ENCODE measurements at places on chromosomes 7 and 10.

GRCh38 chr10:69682955-69683474 lies 53.0 kb downstream of the FAM241B start:
- no peak for DNase-seq

DNA sequence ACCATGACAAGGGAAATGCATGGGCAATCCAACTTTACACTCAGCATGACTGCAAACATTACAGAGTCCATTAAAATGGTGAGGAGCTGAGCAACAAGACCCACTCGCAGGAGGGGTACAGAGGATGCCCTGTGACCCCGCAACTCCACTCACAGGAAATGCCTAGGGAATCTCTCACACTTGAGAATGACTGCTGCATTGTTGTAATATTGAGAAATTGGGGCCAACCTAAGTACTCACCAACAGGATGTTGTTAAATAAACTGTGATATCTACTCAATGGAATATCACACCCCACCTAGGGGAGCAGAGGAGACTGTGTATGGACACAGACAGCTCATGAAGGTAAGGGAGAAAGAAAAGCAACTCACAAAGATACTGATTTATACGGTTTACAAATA lies 53.4 kb upstream of the CAMK2B start:
- DNase-seq, result no peak

GRCh38 chr10:132669208-132669861 lies 116.6 kb downstream of the NKX6-2 start:
- DNase-seq, result no peak

DNA sequence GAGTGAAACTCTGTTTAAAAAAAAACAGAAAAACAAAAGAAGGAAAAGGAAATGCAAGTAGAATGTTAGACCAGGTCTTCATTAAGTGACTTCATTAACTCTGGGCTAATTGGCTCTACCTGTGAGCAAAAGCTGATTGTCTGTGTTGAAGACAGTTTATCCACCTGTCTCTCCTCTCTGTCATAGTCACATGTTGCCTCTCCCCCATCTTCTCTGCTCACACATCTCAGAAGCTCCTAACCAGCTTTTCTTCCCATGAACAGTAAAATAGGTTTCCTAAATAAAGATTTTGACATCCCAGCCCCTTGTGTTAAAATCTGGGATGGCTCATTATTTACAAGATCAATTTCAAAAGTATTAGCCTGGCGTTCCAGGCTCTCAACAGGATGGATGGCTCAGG lies 222.7 kb downstream of the CACNB2 start:
- no peak for DNase-seq

GRCh38 chr10:116815641-116816415 lies 33.5 kb upstream of the ENO4 start:
- no peak for DNase-seq

GRCh38 chr10:4675808-4676207 lies 150.2 kb upstream of the AKR1E2 start:
- DNase-seq, result no peak

DNA sequence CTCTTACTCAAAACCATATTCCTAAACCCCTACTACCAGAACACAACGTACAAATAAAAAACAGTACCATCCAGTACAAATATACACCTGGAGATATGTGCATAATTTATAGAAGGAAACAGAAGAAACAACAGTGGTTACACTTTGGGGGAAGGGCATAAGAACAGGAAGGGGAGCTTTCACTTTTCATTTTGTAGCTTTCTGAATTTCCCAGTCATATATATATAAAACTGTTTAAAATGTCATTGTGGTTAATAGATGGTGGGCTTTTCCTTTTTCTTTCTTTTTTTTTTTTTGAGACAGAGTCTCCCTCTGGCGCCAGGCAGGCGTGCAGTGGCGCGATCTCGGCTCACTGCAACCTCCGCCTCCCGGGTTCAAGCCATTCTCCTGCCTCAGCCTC lies 47.2 kb downstream of the MALSU1 start:
- no peak for DNase-seq

GRCh38 chr7:79244482-79244881 lies 209.0 kb downstream of the MAGI2 start:
- no peak for DNase-seq

GRCh38 chr10:58360412-58361004 lies 24.7 kb upstream of the TFAM start:
- no peak for DNase-seq

GRCh38 chr7:75905785-75906604 lies 9.0 kb upstream of the POR start:
- no peak for DNase-seq

- no peak for DNase-seq
These were observed 148.3 kb upstream of the BMPER start for GRCh38 chr7:33757050-33757449.

- DNase-seq, result no peak
These were observed 822.7 kb downstream of the PCDH15 start for GRCh38 chr10:53978301-53978700.

- no peak for DNase-seq
These were observed 10.3 kb upstream of the NPM3 start for GRCh38 chr10:101793526-101793925.

- no peak for DNase-seq
These were observed 47.2 kb downstream of the ANKIB1 start for GRCh38 chr7:92292981-92293380.

- no peak for DNase-seq
These were observed 448 bp upstream of the NET1 start for GRCh38 chr10:5411941-5412276.

DNA sequence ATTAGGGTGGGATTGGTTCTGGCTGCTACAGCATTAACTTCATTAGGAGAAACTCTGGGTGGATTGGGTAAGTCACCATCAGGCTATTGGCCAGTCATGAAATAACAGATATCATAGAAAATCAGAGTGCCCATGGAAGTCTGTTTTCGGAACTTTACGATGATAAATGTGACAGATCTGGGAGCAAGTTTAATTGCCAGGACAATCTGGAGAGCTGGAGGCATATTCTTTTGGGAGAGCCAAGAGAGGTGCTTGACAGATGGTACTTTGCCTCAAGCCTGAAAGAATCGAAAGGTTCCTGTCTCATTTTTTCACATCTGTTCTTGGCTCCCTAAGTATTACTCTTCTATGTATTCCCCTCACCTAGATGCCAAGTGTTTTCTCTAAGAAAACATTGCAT lies 369.9 kb downstream of the CNTNAP2 start:
- DNase-seq, result no peak

- DNase-seq, result no peak
These were observed 135.6 kb downstream of the PFKFB3 start for GRCh38 chr10:6338361-6338760.

GRCh38 chr10:92822060-92822634 lies 26.2 kb upstream of the EXOC6 start:
- DNase-seq, result no peak

DNA sequence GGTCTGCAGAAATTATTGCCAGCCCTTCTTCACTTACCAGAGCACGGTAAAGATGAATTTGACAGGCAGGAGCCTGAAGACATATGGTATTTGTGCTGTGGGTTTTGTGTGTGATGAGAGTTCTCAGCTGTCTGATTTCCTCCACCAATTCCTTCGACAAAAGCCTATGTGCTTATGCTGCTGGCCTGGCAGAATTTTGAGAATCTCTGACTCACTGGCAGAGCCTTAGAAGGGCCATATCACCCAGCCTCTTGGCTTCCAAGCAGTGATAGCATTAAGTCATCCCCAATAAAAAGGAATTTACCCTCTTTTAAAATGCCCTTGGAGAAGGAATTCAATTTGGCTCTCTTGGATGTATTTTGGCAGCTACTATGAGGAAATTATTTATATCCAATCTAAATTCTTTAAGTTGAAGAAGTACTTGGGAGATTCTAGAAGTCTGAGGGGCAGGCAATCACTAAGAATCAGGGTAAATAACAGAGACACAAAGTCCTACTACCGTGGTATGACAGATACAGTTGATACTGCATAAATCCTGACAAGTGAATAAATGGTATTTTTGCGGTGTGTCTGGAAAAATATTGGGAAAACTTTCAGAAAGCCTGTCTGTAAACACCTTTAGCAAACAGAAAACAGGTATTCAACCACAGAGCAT lies 68.6 kb upstream of the EFCAB10 start:
- DNase-seq, result no peak

GRCh38 chr7:136594739-136595144 lies 273.7 kb upstream of the CHRM2 start:
- DNase-seq, result no peak

GRCh38 chr7:94888551-94888950 lies 18.8 kb upstream of the PPP1R9A start:
- no peak for DNase-seq

- no peak for DNase-seq
These were observed 1.1 kb upstream of the FAM53B start for GRCh38 chr10:124745252-124745651.

DNA sequence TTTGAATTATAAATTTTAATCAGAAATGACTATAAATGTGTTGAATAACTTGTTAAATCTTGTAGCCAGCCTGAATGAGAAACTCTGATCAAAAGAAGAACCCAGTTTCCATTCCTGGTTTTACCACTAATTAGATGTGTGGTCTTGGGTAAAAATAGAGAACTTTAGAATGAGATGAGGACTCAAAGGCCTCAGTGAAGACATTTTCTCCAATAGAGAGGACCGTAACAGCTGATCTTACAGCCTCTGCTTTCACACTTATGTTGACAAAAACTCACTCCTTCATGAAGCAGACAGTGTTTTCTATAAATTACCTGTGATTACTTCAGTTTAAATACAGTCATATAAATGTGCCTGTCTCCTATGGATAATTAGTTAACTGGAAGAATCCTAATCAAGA lies 200.1 kb upstream of the MEOX2 start:
- no peak for DNase-seq

- no peak for DNase-seq
These were observed 427.0 kb downstream of the PHTF2 start for GRCh38 chr7:78225534-78225933.

GRCh38 chr10:44660271-44660670 lies 250.9 kb upstream of the TMEM72 start:
- no peak for DNase-seq

GRCh38 chr7:68432585-68432984 lies 1165.7 kb upstream of the AUTS2 start:
- DNase-seq, result no peak

DNA sequence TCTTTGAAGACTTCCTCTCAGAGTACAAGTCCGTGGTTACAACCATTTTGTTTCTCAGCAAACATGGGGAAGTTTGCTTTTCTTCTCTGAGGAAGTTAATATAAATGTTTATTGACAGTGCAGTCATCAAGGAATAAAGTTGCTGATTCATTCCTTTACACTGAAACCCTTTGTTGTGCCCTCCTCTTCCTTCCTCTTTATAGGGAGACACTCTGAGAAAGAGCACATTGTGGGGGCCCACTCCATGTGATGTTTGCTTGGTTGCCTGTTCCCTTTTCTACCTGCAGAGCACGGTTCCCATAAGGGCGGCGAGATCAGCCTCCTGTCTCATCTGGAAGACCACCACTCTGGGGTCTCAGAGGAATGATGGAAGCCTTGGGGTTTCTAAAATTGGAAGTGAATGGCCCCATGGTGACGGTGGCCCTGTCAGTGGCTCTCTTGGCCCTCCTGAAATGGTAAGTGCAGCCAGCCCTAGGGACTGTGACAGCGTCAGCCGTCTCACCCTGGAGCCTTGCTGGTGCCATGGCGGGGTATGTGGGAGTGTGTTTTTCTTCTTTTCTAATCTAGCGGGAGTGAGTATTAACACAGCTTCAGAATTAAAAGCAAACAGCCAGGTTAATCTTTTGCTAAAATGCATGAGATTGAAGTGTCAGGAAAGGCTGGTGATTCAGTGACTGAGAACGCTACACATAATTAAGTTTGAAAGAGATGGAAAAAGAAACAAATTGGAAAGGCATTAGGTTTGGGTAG lies at the start of gene TBXAS1:
Gene TBXAS1 (plus strand): TSS at position 240 of the 750 bp plus-strand sequence. CDS start 127 bp downstream, at position 367.
- DNase-seq, result no peak

GRCh38 chr7:28556671-28557070 lies 144.4 kb downstream of the CREB5 start:
- no peak for DNase-seq
